Mesothelial cell of epicardium (in vitro differentiated cells): ENCODE measurements at places on chromosomes 7 and 10. TPM values are rescaled to one million over a fixed set of nuclear protein-coding genes. Genes with fewer than 3 reads are reported as not detected.

GRCh38 chr7:144691240-144691639 is 144.6 kb downstream of the TPK1 start:
- no peak for DNase-seq

DNA sequence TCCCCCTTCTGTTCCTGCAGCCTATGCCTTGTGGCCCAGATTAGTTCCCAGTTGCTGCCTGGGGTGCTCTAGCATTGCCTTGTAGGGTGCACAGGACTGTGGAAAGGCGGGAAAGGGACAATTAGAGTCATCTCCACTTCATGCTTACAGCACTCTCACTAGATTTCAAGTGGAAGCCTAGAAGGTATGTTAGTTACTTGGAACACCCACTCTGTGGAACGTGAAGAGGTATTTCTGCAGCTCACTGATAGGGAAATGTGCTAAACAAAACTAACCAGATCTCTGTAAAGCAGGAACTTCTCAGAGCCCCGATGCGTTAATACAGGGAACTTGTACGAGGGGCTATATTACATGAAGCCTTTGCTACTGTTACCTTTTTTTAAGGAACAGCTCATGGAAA is 19.4 kb downstream of the STMP1 start:
- no peak for DNase-seq

DNA sequence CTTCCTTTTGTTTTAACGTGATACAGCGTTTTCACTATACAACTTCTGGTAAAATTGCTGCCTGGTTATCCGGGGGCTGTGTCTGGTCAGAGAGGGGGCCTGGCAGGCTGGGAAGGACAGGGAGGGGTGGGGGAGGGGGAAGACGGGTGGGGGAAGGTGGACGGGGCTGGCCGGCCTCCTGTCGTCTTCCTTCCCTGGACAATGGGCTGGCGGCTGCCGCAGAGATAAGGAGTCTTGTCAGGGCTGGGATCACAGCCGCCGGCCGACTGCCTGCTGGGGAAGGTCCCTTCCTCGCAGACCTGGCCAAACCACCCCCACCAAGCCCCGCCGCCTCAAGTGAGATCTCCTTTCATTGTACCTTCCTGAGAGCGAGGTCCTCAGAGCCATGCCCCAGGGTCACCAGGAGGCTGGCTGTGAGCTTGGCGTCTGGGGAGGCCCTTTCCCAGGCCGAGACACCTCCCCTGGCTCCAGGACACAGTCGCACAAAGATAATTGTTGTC is 151.2 kb upstream of the TNRC18 start:
- DNase-seq = no peak

DNA sequence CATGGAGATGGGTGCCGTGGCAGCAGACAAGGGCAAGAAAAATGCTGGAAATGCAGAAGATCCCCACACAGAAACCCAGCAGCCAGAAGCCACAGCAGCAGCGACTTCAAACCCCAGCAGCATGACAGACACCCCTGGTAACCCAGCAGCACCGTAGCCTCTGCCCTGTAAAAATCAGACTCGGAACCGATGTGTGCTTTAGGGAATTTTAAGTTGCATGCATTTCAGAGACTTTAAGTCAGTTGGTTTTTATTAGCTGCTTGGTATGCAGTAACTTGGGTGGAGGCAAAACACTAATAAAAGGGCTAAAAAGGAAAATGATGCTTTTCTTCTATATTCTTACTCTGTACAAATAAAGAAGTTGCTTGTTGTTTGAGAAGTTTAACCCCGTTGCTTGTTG is 25.9 kb downstream of the BAG3 start:
- no peak for DNase-seq

DNA sequence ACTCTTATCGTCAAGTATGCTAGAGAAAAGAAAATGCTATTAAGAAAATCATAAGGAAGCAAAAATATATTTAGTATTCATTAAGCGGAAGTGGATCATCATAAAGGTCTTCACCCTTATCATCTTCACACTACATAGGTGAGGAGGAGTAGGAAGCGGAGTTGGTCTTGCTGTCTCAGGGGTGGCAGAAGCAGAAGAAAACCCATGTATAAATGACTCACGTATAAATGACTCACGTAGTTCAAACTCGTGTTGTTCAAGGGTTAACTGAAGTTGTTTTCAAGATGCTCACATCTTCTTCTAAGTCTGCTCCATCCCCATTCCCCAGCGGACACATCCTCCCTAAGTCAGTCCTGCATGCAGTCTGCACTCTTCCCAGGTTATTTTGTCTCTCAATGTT is 72.4 kb downstream of the SFMBT2 start:
- no peak for DNase-seq

DNA sequence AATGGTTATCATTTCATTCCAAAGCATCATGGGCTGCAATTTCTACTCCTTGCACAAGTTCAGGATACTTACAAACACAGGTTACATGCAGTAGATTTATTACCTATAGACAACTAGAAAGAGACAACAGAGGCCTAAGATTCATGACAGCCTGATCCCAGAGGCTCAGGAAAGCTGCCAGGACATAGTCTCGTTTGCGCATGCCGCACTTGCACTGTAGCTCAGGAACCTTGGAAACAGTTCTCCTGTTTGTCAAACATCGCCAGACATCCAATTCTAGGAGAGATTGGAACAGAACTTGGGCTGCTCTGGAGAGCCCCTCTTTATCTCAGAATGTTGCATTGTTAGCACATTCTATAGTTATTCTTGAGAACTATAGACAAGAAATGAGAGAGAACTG is 216.2 kb upstream of the CDC14C start:
- no peak for DNase-seq

The TAS2R5 gene
- total RNA-seq = 4.5 to 5.9 TPM (median 5.1 TPM) in 3 replicates

DNA sequence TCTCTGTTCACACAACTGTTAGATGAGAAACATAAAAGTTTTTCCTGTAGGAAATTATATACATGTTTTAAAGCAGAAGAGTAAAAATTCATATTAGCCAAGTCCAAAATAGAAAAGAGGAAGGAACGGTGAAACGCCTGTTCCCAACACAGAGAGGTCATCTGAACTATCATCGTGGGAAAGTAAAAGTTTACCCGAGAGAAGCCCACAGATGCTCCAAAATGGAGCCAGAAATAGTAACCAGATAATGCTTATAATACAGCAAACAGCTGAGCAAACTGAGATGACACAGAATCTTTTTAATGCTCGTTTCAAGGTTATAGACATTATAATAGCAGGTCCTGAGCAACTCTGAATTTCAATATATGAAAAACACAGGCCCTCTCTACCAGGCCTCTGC is 24.5 kb downstream of the FRMD4A start:
- DNase-seq = no peak

DNA sequence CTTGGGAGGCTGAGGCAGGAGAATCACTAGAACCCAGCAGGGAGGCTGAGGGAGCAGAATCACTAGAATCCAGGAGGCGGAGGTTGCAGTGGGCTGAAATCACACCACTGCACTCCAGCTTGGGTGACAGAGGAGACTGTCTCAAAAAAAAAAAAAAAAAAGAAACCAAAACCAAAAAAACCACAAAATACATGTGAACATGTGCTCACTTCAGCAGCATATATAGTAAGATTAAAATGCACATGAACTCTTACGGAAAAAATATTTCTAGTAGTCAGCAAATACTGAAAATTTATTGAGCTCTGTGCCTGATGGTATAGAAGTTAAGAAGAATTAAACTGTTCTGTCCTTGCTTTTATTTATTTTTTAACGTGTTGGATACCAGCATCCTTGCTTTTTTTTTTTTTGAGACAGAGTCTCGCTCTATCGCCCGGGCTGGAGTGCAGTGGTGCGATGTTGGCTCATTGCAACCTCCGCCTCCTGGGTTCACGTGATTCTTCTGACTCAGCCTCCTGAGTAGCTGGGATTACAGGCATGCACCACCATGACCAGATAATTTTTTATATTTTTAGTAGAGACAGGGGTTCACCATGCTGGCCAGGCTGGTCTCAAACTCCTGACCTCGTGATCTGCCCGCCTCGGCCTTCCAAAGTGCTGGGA is 9.6 kb upstream of the ZNF487 start:
- DNase-seq = no peak

DNA sequence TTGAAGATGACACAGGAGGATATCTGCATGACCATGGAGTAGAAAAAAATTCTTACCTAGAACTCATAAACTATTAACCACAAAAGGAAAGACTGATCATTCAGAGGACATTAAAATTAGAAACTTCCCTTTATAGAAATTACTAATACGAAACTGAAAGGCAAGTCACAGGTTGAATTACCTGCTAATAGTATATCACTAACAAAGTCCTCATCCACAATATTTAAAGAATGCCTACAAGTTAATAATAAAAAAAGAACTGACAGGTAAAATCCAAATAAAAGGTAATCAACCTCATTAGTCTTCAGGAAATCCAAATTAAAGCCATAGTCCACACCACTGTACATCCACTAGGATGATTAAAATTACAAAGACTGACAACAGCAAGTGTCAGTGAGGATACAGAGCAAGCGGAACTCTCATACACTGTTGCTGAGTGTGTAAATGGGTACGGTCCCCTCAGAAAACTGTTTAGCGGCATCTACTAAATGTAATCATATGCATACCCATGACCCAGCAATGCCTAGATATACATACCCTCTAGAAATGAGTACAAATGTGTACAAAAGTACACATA is 71.2 kb downstream of the ARHGAP21 start:
- no peak for DNase-seq

The POR gene
- 78.5 to 88.6 TPM (median 81.3 TPM) in 3 replicates for total RNA-seq

The SYCE1 gene
- total RNA-seq = not detected in 3 replicates

DNA sequence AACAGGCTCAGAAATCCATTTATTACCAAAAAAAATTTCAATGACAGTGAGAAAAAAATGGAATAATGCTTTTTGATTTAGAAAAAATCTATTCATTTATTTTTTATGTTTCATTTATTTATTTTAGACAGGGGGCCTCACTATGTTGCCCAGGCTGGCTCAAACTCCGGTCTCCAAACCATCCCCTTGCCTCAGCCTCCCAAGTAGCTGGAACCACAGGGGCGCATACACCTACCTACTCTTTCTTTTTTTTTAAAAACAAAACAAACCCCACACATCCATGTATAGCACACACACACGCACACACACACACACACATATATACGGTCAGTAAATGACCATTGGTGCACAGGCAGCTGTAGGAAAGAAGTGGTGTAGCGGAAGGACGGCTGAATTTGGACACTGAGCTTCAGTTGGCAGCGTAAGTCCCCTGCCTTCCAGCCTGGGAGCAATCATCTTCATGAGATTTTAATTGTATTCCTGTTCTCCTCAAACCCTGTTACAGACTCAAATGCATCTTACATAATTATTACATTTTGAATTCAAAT is 28.8 kb downstream of the ARL4A start:
- no peak for DNase-seq

- no peak for DNase-seq
These were observed 11.1 kb downstream of the C7orf57 start for GRCh38 chr7:48046458-48046857.

The IFIT1B gene
- not detected in 3 replicates for total RNA-seq

GRCh38 chr10:125038637-125039036 is 96.7 kb downstream of the ZRANB1 start:
- DNase-seq = no peak

DNA sequence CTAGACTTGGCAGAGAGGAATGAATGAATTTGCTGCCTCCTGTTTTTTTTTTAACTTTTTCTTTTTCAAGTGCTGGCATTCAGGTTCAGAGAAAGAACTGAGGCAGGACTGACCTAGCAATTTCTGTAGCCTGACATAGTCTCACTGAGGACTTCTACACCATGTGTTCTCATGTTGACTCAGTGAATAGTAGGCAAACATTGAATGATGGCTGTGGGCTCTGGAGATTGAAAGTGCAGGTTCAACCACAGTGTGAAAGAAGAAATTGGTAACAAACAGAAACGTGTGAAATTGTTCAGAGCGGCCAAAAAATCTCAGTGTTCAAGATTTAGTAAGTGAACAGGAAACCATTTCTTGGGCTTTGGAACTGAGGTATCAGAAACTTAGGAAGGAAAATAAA is 322.4 kb upstream of the GHITM start:
- DNase-seq = no peak

- no peak for DNase-seq
These were observed 156.2 kb upstream of the FRMD4A start for GRCh38 chr10:14486777-14487487.

The CD36 gene
- 0.34 to 1.1 TPM (median 0.44 TPM) in 3 replicates for total RNA-seq

The HABP2 gene
- 0.13 TPM in 1 of 3 replicates, not detected in the others for total RNA-seq

DNA sequence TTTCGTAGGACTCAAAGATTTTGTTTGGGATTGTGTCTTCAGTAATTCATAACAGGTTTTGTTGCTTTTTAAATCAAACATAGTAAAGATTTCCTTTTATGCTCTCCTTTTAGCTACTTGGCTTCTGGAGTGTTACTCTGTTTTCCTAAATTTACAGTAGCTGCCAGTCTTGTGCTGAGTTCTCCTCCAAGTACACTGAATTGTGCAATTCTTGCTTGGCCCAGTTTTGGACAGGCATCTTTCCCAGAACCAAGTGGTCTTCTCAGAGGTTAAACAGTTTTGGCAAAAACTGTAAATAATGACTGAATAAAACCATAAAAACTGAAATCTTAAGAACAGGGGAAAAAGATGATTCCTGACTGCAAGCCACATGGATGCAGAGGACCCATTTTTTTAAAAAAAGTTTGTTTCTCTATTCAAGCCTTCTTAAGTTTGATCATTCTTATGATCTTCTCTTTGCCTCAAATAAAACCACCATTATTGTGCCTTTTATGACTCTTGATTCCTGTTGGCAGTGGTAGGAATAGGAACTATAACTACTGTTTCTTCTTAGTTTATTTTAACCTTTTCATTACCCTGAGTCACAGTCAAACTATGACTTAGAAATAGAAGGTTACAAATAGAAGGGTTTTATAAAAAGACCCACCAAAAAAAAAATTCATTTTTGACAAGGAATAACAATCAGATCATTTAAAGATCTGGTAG is 88.0 kb downstream of the MDFIC start:
- DNase-seq = no peak

The GPR85 gene
- total RNA-seq = 1.8 to 2.2 TPM (median 2.1 TPM) in 3 replicates

DNA sequence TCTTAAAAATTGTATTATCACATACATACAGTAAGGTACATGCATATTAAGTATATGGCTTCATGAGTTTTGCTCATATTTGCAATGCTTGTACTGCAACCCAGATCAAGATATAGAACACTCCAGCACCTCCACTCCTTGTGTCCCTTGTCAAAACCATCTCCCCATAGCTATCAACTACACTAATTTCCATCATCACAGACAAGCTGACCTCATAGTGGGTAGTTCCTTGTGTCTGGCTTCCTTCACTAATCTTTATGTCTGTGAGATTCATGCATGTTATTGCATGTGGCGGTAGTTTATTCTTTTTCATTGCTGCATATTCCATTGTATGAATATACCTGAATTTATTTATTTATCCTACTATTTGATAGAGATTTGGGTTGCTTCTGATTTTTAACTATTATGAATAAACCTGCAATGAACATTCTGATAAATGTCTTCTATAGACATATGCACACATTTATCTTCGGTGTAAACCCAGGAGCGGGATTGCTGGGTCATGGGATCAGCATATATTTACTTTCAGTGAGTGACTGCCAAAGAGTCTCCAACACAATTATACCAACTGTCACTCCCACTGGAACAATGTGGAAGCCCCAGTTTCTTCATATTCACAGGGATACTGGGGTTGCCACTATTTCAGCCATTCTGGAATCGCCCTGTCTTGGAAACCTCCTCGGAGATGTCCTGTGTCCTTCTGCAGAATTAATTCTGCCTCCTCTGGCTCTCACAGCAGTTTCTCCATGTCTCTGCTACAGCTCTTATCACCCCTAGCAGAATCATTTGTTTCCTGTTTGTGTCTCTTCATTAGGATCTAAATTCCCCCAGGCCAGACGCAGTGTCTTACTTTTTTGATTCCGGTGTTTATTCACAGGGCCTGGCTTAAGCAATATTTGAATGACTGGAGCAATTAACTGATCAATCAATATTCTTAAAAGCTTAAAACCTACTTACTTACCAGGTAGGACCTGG is 14.7 kb upstream of the ADAM12 start:
- no peak for DNase-seq

GRCh38 chr10:59336632-59337031 is 25.7 kb downstream of the FAM13C start:
- no peak for DNase-seq

The ARF5 gene
- 165 to 171 TPM (median 168 TPM) in 3 replicates for total RNA-seq
